ENCODE measurements at places on chromosomes 5 and 9. TPM values are rescaled to one million over a fixed set of nuclear protein-coding genes. Genes with fewer than 3 reads are reported as not detected.

Gene PCDHGA2
- 3.6 TPM for total RNA-seq

Gene GALNT12
- 18.9 TPM for total RNA-seq

Gene PSMB7
- total RNA-seq, result 136 TPM

Gene GDF9
- 0.55 TPM for total RNA-seq

Gene PCDHGB6
- 8.9 TPM for total RNA-seq

Gene CBY3
- total RNA-seq, result 0.66 TPM

Gene PCDHA1
- not detected for total RNA-seq

Gene PRUNE2
- 440 TPM for total RNA-seq

Gene BTNL8
- 0.71 TPM for total RNA-seq

- no peak for DNase-seq
Measured at GRCh38 chr5:16057277-16057676, 122.3 kb downstream of the MARCHF11 start.

- DNase-seq, result no peak
Measured at GRCh38 chr9:4303006-4303405, 3.1 kb upstream of the GLIS3 start.

DNA sequence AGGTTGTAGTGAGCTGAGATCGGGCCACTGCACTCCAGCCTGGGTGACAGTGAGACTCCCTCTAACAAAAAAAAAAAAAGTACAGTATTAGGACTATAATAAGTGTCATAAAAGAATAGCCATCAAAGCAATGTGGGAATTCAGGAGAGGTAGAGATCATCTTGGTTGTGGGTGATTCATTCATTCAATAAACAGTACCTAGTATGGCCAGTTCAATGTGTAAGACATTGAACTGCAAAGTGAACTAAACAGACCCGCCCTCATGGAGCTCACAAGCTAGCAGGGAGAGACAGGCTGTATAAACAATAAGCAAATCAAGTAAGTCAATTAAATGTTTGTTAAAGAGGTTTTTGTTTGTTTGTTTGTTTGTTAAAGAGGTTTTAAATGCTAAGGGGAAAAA, 146.1 kb upstream of the RANBP3L start:
- DNase-seq, result no peak

- DNase-seq, result no peak
Measured at GRCh38 chr5:113255105-113255504, 179.7 kb downstream of the TSSK1B start.

GRCh38 chr9:127814619-127815511, 12.2 kb downstream of the FPGS start:
- no peak for DNase-seq

DNA sequence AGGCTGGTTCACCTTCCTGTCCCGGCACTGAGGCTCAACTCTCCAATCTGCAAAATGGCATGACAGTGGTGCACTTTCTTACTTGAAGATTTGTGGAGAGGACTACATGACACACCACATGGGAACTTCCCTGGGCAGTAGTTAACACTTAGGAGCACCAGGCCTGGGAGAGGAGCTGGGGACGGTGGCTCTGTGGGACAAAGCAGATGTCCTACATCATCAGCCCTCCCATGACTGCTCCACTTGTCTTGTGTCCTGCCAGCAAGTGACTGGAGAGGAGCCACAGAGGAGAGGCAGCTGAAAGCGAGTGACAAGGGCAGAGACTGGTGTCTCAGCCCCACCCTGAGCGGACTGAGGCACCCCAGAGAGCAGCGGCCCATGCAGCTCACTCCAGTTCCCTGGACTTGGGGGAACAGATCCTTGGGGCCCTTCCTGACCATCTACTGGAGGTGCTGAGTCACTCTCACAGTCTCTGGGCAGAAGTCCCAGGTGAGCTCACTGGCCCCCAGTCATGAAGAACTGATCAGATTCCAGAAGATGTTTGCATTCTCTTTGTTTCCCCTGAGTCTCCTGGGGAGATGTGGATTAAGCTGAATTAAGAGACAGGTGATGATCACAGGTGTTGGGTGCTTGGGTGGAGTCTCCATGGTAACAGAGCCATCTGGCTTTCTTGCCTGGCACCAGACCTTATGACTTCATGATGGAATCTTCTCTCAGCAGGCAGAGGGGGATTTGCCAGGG, 13.2 kb upstream of the SLC25A48 start:
- no peak for DNase-seq

GRCh38 chr5:4196744-4197143, 601.1 kb downstream of the IRX1 start:
- peak; percentile 72 for DNase-seq

- peak; percentile 82 for DNase-seq
Measured at GRCh38 chr5:125412561-125413495, 666.4 kb upstream of the ZNF608 start.

GRCh38 chr9:99824378-99825171, 2.9 kb downstream of the NR4A3 start:
- peak; percentile 69 for DNase-seq

DNA sequence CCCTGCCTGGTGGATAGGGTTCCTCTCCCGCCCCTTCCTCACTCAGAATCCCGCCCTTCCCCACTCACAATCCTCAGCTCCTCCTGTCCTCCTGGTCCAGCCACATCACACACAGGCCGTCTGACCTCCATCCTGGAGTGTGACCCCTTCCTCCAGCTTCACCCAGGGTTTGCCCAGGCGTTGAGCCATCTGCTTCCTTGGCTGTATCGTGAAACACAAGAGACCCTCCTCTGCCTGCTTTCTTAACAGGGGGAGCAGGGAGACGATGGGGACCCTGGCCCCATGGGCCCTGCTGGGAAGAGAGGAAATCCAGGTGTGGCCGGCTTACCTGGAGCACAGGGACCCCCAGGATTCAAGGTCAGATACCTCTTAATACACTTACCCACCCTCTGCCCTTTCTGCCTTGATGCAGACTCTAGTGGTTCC, 32.3 kb upstream of the ORM1 start:
- peak; percentile 40 for DNase-seq

DNA sequence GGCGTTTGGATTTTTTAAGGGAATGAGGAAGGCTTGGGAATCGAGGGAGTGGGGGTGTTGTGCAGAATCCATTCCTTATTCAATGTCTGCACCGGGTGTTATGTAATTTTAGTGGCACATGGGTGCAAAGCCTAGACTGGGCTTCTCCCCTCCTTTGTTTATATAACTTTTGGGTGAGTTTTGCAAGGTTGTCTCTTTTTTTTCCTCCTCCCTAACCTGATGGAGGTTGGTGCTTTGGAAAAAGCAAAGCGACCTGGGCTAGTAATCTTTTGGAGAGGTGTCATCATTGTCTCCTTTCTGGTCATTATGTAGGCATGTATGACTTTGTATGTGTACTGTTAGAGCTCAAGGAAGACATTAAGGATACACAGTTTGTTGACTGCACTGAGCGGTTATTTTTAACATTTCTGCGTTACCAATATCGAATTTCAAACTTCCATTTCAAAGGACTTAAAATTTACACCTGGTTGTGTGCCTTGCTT, 3.1 kb downstream of the SMARCA2 start:
- DNase-seq, result no peak

DNA sequence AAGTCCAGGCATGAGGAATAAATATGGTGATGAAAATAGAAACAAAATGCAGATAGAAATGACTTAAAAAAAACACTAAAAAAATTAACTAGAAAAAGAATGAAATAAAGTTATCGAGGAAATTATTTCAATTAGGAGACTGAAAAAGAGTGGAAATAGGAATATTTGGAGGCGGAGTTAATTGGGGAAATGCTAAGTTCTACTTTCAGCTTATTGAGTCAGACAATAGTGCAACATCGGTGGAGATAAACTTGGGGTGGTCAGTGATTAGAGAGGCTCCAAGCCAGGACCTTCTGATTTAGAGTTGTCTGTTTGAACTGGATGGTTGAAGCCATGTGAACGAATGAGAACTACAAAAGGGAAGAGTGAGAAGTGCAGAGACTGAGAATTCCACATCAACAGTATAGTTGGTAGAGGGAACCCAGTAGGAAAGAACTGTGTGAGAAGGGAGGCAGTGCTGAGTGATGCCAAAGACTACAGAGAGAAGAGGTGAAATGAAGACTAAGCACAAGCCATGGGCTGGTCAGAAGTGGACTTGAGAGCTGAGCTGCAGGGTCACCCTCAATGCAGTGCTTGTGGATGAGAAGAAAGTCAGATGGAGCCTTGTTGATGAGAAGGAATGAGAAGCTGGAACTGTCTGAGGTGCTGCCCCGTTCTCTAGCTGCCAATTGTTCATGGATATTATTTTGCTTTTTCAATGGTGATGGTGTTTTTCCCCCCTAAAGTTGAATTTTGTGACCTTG, 160.7 kb downstream of the ICE1 start:
- no peak for DNase-seq

- no peak for DNase-seq
Measured at GRCh38 chr9:135014311-135015010, 73.0 kb upstream of the OLFM1 start.

DNA sequence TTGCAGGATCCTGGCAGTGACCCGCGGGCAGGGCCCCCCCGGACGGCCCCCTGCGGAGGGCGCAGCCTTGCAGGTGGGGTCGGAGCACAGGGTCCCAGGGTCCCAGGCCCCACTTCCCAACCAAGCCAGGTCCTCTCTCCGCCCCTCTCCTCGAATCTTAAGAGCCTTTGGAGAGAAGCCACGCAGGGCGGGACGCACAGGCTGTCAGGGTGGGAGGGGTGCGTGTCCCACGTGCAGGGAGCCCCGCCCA, 18.4 kb upstream of the EGFL7 start:
- DNase-seq, result peak; percentile 90

DNA sequence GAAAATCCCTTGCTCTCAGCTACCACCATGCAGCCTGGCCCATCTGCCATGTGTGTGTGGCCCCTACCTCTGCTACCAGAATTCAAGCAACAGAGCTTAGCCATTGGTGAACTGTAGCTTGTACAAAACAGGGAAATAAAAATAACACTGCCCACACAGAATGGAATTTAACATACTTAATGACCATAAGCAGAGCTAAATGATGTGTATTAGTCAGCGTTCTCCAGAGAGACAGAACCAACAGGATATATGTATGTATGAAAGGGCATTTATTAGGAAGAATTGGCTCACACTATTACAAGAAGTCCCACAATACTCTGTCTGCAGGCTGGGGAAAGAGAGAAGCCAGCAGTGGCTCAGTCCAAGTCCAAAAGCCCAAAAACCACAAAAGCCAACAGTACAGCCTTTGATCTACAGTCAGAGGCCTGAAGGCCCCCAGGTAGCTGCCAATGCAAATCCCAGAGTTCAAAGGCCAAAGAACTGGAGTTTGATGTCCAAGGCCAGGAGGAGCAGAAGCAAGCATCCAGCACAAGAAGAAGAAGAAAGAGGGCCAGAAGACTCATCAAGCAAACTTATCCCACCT, 318.8 kb downstream of the DNAH5 start:
- DNase-seq, result no peak

DNA sequence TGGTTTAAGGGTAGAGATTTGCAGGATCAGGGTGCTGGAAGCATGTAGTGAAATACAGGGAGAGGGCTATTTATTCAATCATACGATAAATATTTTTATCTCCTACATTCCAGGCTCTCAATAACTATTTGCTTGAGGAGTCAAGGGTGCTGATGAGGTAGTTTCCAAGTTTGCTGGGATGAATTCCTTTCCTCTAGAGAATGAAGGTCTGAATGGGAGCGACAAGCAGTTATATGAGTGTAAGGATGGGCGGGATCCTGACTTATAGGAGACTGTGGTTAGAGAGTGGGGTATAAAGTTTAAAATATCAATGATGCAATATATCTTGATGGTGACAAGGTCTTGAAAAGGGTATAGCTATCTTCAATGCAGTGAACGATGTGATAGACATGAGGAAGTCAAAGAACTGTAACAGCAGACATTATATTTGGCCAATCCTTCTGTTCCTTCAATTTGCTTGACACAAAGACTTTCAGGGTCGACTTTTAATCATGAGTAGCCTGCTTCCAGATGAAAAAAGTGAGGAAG, 201.1 kb upstream of the HAPLN1 start:
- no peak for DNase-seq

- DNase-seq, result no peak
Measured at GRCh38 chr9:108012886-108013665, 523.5 kb upstream of the KLF4 start.

GRCh38 chr5:56508249-56508648, 275.1 kb upstream of the ANKRD55 start:
- DNase-seq, result no peak

DNA sequence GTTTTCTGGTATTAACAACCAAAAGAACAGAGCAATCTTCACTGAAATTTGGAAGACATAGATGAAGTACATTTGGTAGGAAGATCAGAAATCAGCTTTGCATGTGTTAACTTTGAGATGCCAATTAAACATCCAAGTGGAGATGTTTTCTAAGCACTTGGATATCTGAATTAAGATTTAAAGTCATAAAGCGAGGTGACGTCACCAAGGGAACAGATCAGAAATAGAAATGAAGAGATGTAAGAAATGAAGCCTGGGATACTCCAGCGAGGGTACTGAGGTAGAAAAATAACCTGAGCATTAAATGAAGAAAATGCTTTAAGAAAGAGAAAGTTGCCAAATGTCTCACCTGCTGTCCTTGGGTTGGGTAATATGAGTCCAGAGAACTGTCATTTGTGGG, 1223.3 kb downstream of the MAT2B start:
- no peak for DNase-seq

- DNase-seq, result no peak
Measured at GRCh38 chr9:98990181-98990870, 46.6 kb downstream of the COL15A1 start.

DNA sequence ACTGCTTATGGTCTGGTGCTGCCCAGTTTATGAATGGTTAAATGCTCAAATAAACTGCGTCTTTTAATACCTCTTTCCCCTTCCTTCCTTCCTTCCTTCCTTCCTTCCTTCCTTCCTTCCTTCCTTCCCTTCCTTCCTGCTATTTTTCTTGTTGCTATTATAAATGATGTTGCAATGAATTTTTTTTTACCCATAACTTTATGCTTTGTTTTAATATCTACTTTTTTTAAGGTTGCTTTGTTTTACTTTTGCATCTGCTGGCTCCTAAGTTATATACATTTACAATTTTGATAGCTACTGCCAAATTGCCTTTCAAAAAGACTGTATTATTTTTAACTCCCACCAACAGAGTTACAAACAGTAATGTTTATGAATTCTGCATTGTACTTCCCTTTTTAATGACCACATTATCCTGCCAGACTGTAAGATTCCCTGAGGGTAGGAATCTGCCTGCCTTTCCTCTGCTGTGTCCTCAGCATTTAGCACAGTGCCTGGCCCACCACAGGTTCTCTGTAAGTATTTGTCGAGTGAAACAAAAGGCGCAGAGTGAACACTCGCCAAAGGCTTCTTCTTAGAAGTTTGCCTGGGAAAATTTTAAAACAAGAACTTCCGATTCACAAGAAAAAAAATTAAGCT, 36.9 kb downstream of the KIF4B start:
- DNase-seq, result no peak
